ENCODE measurements at places on chromosomes 7 and 10.

GRCh38 chr7:141190495-141190894 lies 116.6 kb downstream of the TMEM178B start:
- DNase-seq: no peak

DNA sequence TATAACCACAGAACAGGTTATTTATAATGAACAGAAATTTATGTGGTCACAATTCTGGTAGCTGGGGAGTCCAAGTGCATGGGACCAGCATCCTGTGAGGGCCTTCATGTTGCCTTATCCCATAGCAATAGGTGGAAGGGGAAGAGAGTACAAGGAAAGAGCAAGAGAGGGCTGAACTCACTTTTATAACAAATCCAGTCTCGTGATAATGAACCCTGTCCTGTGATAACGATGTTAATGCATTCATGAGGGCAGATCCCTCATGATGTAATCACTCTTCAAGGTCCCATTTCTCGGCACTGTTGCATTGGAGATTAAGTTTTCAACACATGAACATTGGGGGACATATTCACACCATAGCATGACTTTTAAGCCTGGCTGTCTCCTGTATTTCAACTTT lies 27.4 kb upstream of the CCDC7 start:
- no peak for DNase-seq

DNA sequence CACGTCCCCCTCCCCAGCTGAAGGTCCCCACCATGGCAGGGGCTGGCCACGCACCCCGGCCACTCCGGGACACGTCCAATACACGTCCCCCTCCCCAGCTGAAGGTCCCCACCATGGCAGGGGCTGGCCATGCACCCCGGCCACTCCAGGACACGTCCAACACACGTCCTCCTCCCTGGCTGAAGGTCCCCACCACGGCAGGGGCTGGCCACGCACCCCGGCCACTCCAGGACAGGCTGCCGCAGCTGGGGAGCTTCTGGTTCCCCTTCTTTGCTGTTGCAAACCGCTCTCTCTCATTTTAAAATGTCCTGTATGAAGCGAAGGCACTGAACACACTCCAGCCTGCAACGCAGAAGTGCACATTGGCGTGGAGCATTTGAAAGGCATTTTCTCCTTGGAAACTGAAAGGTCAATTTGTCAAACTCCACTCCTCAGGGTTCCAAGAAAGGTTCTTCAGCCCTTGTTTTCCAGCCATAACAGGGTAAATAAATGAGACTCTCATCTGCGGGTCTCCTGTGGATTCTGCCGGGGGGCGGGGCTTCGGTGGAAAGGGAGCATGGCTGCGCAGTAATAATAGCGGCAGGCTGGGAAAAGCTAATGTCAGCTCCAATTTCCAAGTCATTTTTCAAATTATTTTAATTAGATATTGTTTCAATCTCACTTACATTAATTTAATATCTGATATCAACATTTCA lies 580.3 kb downstream of the DNAJB6 start:
- no peak for DNase-seq

- no peak for DNase-seq
These were observed 27.9 kb downstream of the KAZALD1 start for GRCh38 chr10:101089520-101090299.

- DNase-seq: no peak
These were observed 147.7 kb upstream of the NPVF start for GRCh38 chr7:25375805-25376600.
